ENCODE measurements at places on chromosomes 2 and 18.

GRCh38 chr2:20184067-20184938 is 40.6 kb downstream of the SDC1 start:
- DNase-seq: no peak

DNA sequence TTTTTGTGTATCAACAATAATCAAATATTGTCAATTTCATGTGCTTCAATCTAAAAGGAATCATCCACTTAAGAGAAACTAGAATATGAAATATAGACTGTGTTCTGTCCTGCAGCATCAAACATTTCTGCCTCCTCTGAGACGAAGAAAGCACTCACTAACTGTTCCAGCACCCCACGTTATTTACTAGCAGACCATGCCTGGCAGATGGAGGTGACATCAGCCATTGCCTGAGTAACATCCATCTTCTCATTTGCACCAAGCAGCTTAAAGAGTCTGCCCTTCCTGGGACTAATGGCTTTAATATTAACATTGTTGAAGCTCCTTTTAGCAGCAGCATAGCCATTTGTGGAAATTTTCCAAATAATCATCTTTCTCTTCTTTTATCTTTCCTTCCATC is 25.7 kb downstream of the SGPP2 start:
- no peak for DNase-seq

DNA sequence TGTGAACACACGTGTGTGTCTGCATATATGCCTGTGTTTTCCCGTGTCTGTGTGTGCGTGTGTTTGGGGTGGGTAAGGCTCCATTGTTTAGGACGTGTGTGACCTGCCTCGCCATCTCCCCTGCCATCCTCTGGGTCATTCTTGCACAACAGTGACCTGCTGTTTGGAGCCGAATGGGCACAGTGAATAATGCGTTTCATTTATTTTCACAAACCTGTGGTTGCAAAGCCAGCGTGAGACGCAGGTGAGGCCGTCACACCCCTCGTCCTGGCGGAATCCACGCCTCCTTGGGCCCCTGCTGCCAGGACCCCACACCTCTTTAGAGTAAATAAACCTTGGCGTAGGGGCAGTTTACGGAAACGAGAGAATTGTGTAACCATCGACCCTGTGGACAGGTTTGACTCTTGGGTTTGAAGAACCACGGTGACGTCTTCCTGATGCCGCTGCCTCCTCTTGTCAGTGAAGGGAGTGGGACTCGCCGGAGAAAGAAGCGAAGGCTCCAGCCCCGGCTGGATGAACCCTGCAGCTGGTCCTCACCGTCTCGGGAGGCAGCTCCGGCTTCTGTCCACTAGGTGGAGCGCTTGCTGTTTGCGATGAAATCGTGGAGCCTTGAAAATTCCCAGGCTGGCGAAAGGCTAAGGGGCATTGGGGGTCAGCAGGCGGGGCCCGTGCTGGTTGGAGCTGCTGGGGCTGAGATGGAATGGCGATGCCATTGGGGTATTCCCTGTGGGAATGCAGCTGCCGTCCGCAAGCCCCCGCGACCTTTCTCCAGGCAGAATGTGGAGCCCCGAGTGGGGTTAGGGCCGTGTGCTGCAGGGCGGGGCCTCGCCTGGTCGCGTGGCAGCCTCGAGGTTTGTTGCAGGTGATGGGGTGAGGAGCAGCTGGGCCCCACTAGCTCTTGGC is 81.1 kb downstream of the RTP5 start:
- DNase-seq: peak; percentile 67

DNA sequence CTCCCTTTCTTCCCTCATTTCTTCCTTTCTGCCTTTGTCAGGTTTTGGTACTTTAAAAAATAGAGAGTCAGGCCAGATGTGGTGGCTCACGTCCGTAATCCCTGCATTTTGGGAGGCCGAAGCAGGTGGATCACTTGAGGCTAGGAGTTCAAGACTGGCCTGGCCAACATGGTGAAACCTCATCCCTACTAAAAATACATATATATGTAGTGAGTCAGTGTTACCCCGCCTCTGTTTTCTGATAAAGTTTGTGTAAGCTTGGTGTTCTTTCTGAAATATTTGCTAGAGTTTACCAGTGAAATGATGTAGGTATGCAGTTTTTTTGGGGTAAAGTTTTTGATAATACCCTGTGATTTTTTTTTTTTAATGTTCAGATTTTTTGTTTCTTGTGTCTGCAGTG is 58.8 kb downstream of the DGKD start:
- DNase-seq: no peak

- DNase-seq: no peak
These were observed 148.5 kb downstream of the TMEM200C start for GRCh38 chr18:5746844-5747243.

- DNase-seq: no peak
These were observed 934 bp downstream of the ZNF804A start for GRCh38 chr2:184599054-184599871.

- DNase-seq: no peak
These were observed 195.7 kb downstream of the PIEZO2 start for GRCh38 chr18:10953672-10954071.

Data from GM18507 (cell line).